ENCODE measurements at places on chromosomes 7 and 10.

DNA sequence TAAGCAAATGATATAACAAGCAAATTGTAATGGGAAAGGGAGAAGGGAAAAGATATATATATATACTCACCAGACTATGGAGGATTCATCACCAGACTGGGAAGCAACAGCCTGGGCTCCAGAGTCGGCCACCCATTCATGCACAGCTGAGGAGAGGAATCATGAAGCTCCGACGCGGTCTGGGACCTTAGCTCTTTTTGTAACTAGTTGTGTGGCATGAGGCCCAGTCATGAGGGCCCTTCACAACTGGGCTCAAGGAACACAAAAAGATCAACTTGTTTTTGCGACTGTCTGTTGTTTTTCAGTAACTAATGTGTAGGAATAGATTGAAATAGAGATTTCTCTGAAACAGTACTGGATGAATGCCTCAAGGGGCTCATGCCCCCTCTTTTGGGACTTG lies 911.2 kb downstream of the TYW1 start:
- DNase-seq, result no peak

DNA sequence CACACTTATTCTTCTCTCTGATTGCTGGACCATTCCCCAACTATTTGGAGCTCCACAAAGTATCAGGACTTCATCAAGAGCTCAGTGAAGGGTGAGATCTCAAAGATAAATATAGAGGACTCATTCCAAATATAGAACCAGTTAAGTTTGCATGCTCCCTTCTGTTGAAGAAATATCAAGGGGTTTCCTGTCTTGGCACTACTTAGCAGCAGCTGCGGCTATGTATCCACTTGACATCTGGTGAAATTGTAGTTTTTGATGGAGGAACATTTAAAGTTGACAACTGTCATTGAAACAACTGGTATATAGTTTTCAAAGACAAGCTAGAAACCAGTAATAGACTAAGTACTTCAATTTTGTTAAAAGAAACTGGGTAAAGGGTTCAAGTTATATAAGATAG lies 1.0 kb upstream of the SPAG6 start:
- no peak for DNase-seq

DNA sequence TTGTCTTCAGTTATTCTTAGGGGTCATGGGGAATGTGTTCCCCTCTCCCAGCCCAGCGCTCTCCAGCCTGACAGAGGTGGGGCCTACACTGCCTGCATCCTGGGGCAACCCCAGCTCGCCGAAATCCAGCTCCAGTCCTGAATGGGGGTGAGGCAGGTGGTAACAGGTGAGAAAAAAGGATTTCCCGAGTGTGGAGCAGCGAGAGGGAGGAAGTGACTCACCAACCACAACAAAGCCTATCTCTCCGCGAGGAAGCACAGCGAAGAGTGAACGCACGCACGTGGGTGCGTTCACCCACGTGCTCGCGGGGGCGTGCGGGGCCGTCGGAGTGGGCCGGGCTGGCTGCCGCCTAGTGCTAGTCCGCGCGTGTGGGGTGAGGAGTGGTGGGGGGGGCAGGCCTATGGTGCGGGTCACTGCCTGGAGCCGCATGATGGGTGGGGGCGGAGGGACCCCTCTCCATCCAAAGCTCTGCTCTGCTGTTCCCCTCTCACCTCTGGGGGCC lies 855 bp upstream of the PALD1 start:
- peak; percentile 91 for DNase-seq

GRCh38 chr10:114012650-114013049 lies 31.0 kb upstream of the ADRB1 start:
- no peak for DNase-seq

DNA sequence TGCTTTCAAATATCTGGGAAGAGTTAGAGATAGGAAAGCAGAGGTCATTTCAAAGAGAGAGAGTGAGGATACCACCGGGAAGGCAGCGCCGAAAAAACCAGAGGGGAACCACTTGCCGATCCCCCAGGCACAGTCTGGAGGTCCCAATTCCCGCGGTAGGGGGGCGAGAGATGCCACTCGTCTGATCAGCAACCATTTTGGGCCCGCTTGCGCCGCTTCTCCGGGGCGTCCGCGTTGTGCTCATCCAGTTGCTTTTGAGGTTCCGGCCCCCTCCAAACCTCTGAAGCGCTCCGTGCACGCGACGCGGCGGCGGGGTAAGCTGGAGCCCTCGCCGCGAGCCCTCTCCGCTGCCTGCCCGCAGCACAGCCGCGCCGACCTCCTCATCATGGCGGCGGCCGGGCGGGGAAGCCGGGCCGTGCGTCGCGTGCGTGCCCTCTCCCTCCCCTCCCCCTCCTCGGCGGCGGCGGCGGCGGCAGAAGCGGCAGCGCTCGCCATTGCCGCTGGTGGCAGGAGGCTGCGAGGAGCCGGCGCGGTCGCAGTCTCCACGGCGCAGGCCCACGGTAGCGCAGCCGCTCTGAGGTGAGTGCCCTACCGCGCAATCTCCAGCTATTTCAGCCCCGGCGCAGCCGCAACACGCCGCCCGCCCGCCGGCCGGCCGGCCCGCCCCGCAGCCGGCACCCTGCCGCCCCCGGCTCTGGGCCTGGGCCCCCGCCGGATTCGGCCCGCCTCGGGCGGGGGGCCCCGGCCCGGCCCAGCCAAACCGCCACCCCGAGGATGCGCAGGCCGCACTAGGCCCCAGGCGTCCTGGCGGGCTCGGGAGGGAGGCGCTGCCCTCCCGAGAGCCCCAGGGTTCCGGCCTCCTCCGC lies at the start of gene NRF1:
Gene NRF1 (plus strand): TSS at position 475 of the 866 bp plus-strand sequence. CDS start 45,632 bp downstream, outside the sequence.
- DNase-seq, result peak; percentile 91

DNA sequence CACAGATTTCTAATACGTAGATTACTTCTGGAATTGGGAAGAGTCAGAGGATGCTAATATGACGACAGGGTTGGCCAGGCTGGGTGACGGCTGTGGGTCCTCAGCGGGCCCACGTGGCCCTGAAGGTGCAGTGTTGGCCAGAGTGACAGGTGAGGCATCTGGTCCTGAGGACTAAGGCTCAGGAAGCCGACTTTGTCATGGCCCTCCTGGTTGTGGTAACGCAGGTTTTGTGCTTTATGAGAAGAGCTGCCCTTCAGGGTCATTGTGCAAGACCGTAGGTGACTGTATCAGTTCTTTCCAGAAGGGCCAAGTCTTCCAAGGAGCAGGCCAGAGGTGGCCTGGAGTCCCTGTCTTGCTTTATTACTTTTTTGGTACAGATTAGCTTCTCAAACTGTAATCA lies 2.5 kb downstream of the EIF3B start:
- DNase-seq, result no peak

DNA sequence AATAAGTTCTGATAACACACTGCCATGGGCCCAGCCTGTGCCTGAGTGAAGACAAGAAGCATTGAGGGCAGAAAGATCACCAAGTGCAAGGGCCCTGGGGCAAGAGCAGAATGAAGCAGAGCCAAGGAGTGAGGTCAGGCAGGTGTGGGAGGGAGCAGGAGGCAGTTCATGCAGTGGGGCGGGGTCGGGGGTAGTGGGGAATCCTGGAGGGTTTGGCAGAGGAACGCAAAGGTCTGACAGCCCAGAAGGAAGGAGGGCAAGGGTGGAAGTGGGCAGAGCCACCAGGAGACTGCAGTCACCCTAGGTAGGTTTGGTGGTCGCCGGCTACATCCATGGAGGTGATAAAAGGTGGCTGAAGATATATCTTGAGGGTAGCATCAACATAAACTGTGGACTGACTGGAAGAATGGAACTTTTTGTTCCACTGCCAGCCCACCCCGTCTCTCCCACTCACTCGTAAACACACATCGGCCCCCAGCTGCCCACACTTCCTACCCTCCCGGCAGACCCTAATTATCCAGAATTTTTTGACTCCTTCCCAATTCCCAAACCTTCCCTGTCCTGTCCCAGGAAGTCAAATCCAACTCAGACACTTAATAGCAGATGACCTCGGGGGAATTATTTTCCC lies 172.4 kb downstream of the ARHGAP12 start:
- no peak for DNase-seq

GRCh38 chr10:90579602-90580242 lies 278.1 kb downstream of the HTR7 start:
- no peak for DNase-seq

GRCh38 chr10:11765141-11765540 lies 23.0 kb downstream of the ECHDC3 start:
- DNase-seq, result no peak

GRCh38 chr10:61903221-61903927 lies 1.9 kb downstream of the ARID5B start:
- DNase-seq, result peak; percentile 74

DNA sequence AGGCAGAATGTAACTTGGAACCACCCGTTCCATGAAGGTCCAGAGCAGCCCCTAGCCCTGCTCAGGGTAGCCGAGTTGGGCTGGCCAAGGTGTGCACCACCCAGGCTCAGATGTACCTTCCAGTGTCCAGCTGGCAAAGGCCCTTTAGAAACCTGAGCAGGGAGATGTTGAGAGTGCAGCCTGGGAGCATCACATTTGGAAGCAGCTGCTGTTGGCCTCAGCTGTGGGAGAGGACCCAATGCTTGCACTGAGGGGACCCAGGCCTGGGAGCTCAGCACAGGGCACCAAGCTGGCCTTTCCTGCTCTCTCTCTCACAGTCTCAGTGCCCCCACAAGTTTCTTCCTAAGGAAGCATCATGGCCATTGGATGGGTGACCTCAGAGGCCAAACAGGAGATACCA lies 33.5 kb downstream of the ANXA8 start:
- no peak for DNase-seq

DNA sequence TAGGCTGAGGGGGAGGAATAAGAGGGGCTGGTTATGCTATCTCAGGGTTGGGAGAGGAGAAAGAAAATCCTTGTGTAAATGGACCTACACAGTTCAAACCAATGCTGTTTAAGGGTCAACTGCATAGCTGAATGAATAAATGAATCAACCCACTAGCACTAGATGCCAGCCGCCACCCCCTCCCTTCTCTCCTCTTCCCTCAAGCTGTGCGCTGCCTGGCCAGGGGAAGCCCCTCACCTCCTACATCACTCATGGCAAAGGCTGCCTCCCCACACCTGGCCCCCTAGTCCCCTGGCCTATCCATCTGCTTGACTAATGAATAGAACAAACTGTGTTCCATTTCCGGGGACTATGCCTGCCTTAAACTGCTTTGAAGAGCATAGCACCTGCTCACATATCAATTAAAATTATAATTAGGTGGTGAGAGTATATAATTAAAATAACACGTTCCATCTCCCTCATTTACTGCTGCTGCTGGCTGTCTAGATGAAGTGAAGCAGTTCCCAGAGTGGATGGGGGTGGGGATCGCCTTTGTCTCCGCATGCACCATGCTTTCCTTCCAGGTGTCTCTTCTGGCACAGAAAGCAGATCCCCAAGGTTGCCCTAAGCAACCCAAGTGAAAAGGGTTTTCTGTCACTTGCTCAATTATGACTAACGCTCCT lies 32.6 kb downstream of the GRID1 start:
- DNase-seq, result no peak

DNA sequence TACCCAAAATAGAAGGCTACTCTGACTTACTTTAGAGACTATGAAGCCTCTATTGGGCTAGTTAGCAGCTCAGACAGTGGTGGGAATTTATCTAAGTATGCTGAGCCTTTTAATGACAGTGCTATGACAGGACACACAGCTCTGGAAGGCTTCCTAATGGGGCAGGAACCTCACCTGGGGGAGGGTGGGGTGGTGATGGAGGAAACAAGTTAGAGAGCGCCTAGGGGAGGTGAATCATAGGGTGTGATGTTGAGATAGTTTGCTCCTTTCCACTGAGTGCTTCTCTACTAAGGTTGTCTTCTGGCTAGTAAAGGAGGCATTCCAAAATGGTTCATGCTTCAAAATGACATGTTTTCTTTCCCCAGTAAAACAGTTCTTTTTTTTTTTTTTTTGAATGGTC lies 42.1 kb downstream of the PPP1R9A start:
- DNase-seq, result no peak

- DNase-seq, result no peak
These were observed 79.1 kb upstream of the PDCD4 start for GRCh38 chr10:110792476-110793125.

DNA sequence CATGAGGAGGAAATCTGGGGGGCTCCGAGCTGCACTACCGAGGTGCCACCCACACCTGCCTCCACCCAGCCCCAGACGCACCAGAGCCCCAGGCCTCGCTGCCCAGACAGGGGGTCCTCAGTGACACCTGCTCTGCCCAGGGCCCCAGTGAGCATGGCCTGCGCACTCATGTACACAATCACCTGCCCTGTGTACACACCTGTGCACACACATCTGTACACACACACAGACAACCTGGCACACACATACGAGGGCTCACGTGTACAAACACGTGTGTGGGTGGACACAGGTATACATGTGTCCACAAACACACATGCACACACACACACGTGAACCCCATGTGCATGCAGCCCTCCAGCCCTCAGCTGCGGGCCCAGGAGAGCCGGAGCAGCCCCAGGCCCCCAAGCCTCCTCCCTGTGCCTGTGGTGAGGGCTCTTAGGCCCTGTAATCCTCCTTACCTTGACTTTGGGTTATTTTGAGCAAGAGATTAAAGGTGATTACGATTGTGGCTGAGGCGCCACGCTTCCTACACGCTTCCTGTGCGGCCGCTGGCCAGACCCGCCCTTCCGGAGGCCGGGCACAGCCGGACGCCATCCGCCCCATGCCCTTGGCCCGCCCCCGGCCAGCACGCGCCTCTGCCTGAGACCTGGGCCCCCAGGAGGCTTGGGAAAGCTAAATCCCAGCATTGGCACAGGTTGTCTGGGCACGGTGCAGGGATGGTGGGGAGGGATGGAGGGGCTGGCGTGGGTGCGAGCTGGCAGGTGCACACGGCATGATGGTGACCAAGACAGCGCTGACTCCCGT lies 71.9 kb downstream of the ELFN1 start:
- DNase-seq, result no peak

- no peak for DNase-seq
These were observed 339.5 kb downstream of the WDR37 start for GRCh38 chr10:1395481-1396296.

DNA sequence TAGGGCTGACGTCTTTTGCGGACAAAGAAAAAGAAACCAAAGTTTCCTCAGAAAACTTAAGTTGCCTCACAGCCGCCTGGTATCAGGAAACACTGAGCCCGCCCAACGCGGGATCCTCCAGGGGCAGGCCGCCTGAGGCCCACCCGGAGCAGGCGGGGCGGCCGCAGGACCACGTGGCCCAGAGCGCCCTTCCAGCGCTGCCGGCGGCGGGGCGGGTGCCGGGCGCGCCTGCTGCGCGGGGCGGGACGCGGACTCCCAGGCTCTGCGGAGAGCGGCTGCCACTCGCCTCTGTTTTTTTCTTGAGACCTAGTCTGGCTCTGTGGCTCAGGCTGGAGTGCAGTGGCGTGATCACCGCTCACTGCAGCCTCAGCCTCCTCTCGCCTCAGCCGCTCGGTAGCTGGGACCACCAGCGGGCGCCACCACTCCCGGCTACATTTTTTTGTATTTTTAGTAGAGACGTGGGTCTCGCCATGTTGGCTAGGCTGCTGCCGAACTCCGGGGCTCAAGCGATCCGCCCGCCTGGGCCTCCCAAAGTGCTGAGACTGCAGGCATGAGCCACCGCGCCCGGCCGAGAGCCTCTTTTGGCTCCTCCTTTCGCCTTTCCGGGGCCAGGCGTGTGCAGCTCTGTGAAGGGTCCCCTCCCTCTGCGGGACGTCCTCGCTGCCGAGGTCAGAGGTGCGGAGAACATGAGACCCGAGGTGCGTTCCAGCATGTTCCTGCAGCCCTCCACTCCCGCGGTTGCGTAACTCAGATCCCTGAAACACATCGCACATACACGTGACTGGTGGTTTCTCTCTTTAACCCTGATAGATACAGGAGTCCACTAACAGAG lies 11.6 kb upstream of the HNRNPF start:
- peak; percentile 78 for DNase-seq

- no peak for DNase-seq
These were observed 13.8 kb upstream of the MPP7 start for GRCh38 chr10:28316696-28317095.

Measured in activated naive CD4-positive, alpha-beta T cell treated with anti-CD3 and anti-CD28 coated beads for 36 hours (primary cell).